ENCODE measurements at places on chromosomes 12 and 14. TPM values are rescaled to one million over a fixed set of nuclear protein-coding genes. Genes with fewer than 3 reads are reported as not detected.

- no peak for DNase-seq
Observed at GRCh38 chr12:65858831-65859230, 34.5 kb downstream of the HMGA2 start.

DNA sequence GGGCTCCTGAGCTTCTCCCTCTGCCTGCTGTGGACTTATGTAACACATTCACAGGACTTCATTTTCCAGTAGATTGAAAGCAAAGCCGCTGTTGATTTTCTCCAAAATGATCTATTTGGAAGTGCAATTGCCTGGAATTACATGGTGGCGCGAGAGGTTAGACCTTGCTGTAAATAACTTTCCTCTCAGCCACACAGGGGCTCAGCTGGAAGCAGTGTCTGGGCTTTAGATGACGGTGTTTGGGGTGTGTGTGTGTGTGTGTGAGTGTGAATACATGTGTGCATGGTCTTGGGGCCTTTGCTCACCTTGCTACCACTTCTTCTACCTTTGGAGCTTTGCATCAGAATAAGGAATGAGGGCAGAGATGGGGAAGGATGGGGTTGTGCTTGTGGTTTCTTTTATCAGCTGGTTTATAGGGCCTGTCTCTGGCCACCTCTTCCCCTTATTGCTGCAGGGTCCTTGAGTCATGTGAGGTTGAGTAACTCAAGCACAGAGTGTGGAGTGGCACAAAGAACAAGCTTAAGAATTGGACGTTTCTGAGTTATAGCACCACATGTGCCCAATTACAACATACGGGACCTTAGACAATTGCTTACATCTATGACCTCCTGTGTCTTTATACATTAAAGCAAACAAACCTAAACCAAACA lies 280.6 kb downstream of the NRXN3 start:
- DNase-seq = no peak

DNA sequence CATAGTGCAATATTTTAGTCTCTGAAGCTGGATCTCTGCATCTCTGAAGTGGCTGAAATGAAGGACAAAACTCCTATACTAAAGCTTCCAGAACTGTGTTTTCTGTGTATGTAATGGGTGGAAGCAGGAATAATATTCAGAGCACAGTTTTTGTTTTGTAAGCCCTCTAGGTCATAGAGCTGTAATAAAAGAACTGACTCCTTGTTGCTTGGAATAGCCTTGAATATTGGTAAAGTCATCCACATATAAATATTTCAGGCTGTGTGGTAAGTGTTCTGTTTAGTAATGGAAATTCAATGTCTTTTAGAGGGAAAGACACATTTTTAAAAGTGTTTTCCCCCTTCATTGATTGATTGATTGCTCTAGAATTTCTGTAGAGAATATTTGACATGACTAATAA lies 18.2 kb upstream of the AKAP6 start:
- no peak for DNase-seq

DNA sequence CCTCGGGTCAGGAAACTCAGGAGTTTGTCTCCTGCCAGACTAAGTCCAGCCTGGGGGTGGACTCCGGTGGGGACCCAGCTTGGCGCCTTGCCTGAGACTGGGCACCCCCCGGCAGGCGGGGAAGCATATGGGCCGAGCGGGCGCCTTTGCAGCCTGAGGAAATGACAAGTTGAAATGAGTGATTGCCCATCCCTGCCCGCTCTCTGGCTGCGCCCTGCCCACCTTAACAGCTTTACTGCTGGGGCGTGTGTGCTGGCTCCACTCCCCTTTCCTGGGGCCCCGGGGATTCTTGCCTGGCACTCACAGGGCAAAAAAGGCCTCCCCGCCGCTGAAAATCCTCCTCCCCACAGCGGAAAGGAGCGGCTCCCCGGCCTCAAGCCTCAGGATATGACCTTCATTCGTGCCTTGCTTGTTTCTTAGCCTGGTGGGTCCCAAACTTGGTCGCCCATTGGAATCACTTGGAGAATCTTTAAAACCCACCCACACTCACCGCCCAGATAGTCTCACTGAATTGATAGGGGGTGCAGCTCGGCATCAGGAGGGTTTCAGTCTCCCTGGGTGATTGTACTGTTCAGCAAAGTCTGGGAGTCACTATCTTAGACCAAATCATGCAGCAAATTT lies 1.5 kb downstream of the RFLNA start:
- DNase-seq = no peak

DNA sequence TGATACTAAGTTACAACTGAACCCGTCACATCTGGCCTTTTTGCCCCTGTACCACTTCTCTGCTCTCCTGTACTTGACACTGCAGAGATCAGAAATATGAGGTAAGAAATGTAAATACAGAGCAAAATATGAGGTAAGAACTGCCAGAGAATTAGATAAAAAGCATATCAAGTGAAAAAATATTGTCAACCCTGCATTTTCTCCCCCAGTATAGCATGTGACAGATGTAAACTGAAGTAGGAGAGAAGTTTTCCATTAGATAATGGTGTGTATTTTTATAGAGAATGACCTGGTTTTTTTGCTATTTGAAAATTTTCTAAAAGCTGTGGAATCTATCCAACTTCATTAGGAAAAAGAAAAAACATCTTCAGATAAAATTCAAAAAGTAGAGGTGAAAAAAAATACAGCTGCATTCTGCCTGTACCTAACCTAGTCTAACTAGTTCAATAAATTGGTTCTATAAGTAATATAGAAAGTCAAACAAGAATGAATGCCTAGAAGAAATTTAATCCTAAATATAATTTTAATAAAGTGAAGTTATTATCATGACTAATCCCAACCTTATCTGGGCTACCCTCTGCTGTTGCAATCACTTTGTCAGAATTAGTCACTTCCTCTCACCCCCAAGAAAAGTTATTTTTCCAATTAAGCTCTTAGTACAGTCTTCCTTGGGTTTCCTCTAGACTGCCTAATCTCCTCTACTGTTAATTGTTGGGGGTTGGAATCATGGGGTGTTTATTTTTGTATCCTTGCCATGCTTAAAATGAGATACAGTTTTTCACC lies 210.0 kb downstream of the RASSF9 start:
- no peak for DNase-seq

DNA sequence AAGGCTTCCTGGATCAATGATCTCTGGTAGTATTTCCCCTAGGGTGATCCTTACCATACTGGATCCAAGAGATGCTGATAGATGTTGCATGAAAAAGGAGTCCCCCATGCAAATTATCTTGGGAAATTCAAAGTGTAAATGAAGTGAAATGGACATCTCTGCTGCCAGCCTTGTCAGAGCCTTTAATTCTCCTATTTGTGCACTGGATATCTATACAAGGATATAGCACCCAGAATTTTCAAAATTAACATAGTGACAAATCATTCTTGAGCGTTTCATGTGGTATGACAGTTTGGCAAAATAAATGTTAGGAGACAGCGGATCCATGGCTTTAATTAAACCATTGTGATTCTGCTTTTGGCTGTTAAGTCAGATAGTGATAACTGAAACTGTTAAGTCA lies 260.9 kb downstream of the KSR2 start:
- DNase-seq = no peak

DNA sequence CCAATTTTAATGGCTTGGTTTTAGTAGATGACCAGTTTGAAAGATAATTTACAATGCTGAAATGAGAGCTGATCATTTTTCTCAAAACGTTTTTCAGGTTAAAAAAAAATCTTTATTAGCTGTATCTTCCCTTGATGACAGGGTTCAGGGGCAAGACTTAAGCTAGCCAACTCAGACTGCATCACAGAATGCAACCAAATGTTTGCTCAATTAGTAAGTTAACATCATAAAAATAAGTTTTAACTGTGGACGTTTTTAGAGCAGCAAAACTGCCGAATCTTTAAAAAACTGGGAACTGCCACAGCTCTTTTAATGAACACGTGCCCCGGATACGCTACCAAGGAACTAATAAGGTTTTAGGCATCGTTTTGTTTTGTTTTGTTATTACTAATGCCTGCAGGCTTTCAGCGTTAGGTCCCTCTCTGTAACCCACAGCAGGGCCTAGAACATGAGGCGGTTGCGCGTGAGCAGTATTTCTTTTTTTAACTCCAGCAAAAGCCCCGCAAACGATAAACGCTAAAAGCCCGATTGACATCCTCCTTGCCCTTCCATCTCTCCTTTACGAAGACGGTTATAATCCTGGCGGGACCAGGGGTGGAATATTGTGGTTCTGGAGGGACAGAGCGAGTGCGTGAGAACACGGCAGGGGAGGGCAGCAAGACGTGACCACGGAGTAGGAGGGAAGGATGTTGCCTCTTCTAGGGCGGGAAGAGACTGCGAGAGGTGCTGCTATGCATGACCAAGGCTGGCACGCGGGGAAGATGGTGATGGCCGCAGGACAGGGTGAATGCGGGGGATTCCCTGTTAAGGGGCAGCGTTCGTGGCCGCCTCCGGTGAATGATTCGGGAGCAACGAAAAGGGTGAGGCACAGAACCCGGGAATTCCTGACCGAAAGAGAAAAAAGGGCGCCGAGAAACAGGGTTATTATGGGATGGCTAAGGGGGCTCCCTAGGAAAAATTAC lies 652 bp downstream of the SUPT16H start:
- DNase-seq = peak; percentile 26

PRKD1 gene
- polyA plus RNA-seq = 29.6 TPM

TAS2R10 gene
- 1.1 TPM for polyA plus RNA-seq

ARHGEF25 gene
- polyA plus RNA-seq = 35.1 TPM

PITPNM2 gene
- polyA plus RNA-seq = 8.5 TPM

RASAL1 gene
- 9.2 TPM for polyA plus RNA-seq

All from right renal pelvis (tissue), 4 donors.